HL-60 (cell line): ENCODE measurements at places on chromosomes 2 and 18.
A peak's percentile ranks its signal among the peaks of the same experiment; 100 is the strongest.

GRCh38 chr18:5469340-5469739, 74.5 kb downstream of the EPB41L3 start:
- DNase-seq: no peak

DNA sequence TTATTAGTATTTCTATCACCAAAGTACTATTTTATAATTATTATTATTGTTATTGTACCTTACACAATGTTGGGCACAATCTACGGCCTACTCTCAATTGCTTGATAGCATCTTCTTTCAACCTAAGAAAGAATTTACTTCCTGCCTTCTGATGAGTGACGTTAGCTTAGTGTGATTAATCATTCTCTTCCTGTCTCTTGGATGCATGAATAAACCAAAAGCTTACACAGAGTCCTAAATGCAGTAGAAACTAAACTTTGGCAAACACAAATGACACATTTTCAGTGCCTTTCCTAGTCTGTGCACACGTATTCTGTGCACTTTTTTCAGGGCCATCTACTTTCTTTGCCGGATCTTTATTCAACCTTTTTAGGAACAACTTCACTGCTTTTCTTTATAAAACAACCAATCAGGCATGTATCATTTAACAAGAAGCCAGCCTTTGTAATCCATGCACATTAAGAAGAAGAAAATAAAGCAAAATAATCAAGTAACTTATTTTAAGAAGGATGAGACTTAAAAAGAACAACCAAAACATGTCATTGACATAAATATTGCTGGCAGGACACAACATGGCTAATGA, 19.1 kb downstream of the TRAK2 start:
- no peak for DNase-seq

GRCh38 chr2:23524261-23524706, 139.3 kb downstream of the KLHL29 start:
- DNase-seq: no peak

GRCh38 chr2:76446872-76447271, 736.2 kb upstream of the GCFC2 start:
- no peak for DNase-seq

GRCh38 chr2:112138159-112139032, at the start of gene FBLN7:
Gene FBLN7, plus strand, starts transcription at chr2:112138385. Its CDS starts 271 bp downstream, at chr2:112138656.
- DNase-seq: peak; percentile 15

GRCh38 chr18:13218368-13218991, at the start of gene LDLRAD4:
Gene LDLRAD4, plus strand, starts transcription at chr18:13218760.
- DNase-seq: peak; percentile 30

- no peak for DNase-seq
Measured at GRCh38 chr18:24026457-24026856, 11.9 kb downstream of the TTC39C start.

- DNase-seq: no peak
Measured at GRCh38 chr2:127373362-127374083, 14.3 kb downstream of the MAP3K2 start.

DNA sequence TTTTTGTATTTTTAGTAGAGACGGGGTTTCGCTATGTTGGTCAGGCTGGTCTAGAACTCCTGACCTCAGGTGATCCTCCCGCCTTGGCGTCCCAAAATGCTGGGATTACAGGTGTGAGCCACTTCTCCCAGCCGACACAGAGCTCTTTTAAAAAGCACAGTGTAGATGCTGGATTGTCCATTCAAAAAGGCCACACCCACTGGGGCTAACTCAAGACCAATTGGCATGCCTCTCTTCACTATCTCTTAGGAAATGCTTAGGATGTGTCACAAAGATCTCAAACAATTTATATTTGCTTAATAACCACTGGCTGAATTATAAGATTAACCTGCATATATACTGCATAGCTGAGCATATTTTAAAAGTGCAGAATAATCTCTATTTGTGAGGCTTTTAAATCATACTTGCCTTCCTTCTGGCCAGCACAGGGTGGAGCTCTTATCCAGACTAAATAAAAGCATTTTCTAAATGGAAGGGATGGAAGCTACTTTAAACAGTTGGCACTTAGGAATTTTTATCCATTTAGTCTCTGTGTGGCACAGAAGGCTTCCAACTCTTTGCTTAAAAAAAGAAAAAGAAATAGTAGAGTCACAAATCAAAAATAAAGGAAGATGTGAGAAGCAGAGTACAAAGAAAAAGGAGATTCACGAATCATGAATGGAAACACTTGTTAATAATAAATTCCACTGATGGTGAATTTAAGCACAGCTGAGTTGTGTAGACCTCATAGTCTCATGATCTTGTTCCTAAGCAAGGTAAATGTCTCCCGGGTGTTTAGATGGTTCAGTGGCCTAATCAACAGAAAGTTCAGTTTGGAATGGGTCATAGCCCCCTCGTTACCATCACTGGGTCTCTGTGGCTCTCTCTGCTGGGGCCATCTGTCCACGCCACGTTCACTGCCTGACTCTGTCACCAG, 22.4 kb downstream of the CRYGD start:
- no peak for DNase-seq

DNA sequence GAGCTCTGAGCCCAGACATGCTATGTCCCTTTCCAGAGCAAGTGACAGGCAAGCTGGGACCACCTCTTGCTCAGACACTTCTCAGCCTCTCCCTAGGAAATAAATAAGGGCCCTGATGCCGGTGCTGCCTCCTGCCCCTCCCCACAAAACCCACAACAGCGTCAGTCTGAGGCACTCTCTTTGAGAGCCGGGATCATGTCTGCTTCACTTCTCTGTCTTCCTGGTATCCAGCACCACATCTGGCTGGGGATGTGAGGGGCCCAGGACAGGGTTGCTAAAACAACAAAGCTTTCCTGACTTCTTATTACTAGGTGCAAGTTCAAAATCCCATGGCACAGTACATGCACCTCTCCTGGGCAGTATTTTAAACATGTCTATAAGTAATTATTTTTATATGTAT, 103.9 kb upstream of the GLI2 start:
- no peak for DNase-seq

GRCh38 chr2:47046271-47046670, 108.8 kb downstream of the STPG4 start:
- DNase-seq: no peak

DNA sequence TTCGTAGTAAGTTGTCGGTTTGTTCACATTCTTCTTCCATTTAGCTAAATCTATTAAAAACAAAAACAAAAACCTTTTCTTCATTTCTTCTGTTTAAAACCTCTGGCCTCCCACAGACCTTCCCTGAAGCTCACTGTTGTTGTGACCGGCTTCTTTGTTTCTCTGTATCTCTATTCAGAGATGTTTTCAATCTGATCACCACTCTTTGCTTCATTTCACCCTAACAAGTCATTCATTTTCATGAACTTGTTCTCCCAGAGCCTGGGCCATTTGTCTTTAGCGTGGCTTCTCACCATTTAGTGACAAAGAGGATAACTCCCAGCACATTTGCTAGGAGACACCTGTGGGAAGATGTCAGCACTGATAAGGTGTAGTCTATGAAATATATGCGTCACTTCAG, 794.2 kb downstream of the ERBB4 start:
- no peak for DNase-seq

DNA sequence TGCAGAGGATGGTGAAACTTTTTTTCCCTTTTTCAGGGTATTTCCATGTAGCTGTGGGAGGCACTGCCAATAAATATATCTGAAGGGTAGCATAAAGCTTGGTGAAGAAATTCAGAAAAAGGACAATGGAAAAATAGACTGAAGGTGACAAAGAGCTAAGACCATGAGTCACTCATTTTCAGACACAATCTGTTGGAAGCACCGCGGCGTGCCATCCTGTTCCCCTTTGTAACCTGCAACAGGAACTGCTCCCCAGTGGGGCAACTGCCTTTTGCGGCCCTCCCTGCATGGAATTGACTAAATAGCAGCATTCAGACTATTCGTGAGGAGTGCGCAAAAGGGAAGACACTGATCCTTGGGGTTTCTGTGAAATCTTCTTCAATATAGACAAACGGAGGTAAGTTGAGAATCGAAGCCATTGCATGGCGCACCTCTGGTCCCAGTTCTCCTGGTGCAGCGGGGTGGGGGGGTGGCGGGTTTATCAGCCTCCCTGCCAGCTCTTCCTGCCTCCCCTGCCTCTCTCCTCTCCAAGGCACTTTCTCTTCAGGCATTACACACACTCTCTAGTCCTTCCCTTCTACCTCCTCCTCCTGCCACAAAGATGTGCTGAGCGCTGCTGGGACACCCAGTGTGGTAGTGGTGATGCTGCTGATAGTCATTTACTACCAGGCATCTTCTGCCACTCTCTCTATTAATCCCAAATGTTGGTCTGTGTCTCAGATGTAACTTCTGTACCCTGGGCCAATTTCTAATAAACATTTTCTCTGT, 126.2 kb upstream of the TMEM200C start:
- peak; percentile 44 for DNase-seq

GRCh38 chr2:59968441-59968840, 585.0 kb downstream of the BCL11A start:
- DNase-seq: no peak

GRCh38 chr18:61530681-61531080, 197.5 kb downstream of the CDH20 start:
- no peak for DNase-seq

DNA sequence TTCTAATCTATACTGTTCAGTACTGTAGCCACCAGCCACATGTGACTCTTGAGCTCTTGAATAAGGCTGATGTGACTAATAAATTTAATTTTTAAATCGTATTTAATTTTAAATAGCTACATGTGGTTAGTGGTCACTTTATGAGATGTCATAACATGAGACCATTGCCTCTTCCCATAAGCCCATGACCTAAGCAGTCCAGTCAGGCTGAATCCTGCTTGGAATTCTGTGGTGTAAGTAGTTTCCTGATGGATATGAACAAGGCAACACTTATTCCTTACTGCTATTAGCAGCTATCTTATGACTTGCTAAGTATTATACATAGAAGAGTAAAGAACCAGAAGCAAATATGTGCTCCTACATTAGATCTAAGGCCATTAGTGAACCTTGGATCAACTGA, 150.0 kb downstream of the DIS3L2 start:
- no peak for DNase-seq

DNA sequence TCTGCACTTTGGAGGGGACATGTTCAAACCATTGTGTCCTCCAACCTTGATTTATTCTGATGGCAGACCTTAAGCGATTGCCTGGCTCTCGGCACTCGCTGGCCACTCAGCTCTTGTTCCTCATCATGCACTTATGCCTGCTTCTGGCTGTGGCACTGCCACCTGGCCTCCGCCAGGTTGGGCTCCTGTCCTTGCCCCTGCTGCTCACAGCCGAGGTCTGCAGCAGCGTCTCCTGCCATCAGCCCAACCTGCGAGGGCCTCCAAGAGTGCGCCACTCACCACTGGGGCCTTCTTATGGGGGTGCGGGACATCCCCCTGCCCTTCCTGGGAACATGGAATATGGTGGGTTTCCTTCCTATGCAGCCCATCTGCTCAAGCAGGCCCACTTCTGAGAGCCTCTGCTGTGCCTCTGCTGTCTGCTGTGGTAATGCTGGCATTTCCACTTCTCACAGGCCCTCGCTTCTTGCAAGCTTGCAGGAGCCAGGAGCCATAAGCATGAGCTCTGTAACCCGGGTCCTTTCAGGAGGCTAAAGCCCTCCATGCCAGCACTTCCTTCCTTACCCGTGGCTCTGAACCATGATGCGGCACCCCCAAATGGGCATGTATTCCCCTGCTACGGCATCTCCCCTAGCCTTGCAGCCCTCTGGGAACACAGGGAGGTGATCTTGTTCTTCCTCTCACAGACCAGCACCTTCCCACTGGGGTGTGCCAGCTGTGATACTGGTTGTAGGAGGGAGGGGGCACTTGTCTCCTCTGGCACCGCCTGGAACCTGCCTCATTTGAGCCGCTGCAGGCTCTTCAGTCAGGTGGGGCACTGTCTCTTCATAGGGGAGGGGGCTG, 58.6 kb upstream of the HS6ST1 start:
- no peak for DNase-seq

DNA sequence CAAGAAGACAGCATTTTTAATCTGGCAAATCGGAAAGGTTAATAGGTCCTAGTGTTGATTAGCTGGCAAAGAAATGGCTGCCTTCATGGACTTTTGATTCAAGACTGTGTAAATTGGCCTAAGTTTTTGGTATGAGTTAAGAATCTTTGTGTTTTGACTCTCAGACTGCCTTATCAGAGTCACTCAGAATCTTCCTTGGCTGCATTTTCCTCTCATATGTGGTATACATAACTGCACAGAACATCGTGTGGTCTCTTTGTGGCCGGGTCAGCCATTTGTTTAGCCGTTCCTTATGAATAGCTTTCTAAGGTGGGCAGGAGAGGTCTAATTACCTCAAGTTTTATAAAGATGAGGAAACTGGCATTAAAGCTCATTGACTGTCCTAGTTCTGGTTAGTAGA, 30.1 kb downstream of the CAB39 start:
- DNase-seq: no peak

DNA sequence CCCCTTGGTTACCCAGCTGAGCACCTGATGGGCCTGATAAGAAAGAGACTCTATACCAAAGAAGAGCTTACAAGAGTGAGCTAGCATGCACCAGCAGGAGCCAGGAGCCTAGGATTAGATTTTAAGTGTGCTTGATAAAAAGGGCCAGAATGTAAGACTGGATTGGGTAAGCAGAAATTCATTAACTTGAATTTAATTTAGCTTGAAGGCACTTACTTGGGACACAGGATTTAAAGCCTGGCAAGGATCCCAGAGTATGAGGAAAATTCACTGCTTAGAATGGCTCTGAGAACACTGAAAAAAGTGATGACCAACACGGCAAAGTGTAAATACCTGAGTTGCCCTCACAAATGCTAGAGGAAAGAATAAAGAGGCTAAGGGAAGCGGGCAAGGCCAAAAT, 91.3 kb upstream of the RBBP8 start:
- no peak for DNase-seq

DNA sequence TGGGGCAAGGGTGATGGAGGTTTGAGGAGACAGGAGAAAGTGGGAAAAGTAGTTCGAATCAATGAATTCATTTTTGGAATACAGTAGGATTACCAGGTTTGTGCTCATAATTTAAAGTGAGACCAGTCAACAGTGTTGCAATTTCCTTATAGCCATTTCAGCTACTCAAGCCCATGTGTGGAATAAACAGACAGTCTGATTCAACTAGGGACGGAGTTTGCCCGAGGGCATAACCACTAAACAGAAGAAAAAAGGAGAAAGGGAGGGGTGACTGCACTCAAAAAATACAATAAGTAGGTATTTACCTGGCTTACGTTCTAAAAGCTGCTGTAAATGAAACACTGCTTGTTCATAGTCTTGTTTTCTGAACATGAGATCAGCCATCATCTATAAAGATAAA, 55.2 kb downstream of the TTC21B start:
- DNase-seq: no peak

GRCh38 chr2:190587106-190587505, 52.6 kb upstream of the NEMP2 start:
- DNase-seq: no peak

DNA sequence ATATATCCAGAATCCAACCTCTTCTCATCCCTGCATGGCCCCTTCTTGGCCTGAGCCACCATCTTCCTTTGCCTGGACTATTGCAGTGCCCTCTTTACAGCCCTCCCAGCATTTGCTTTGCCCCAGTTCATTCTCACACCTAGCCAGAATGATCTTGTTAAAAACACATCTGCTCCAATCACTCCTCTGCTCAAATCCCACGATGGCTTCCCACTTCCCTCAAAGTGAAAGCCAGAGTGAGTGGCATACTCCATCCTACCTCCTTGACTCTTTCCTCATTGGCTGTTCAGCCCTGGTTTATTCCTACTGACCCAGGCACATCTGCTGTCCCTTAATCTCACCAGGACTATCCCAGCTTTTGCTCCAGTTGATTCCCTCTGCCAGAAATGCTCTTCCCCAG, 14.7 kb downstream of the SULT6B1 start:
- no peak for DNase-seq

GRCh38 chr2:143474586-143474985, 345.4 kb downstream of the ARHGAP15 start:
- DNase-seq: no peak

GRCh38 chr18:63292831-63293683, 26.5 kb downstream of the BCL2 start:
- DNase-seq: peak; percentile 54
